Adipocyte (in vitro differentiated cells): ENCODE measurements at places on chromosomes 7 and 10.

DNA sequence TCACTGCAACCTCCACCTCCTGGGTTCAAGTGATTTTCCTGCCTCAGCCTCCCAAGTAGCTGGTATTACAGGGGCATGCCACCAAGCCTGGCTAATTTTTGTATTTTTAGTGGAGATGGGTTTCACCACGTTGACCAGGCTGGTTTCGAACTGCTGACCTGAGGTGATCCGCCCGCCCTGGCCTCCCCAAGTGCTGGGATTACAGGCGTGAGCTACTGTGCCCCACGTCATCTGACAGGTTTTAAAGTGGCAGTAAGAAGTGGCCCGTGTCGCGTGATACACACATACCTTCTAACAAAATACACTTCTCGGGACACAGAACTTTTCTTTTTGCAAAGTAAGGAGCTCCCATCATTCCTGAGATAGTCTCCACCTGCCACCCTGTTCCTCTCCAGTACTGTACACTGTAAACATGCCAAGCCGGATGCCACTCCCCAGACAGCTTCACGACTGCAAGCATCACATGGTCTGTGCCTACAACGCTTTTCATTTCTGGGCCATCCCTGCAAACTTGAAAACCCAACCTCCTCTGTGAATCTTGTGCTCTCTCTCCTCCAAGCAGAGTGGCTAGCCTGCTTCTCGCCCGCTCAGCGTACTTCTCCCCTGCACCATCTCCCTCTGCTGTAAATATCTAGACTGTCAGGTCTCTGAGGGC lies 256.3 kb upstream of the KLF14 start:
- no peak for DNase-seq

GRCh38 chr7:18530224-18531179 lies 35.0 kb downstream of the HDAC9 start:
- no peak for DNase-seq

DNA sequence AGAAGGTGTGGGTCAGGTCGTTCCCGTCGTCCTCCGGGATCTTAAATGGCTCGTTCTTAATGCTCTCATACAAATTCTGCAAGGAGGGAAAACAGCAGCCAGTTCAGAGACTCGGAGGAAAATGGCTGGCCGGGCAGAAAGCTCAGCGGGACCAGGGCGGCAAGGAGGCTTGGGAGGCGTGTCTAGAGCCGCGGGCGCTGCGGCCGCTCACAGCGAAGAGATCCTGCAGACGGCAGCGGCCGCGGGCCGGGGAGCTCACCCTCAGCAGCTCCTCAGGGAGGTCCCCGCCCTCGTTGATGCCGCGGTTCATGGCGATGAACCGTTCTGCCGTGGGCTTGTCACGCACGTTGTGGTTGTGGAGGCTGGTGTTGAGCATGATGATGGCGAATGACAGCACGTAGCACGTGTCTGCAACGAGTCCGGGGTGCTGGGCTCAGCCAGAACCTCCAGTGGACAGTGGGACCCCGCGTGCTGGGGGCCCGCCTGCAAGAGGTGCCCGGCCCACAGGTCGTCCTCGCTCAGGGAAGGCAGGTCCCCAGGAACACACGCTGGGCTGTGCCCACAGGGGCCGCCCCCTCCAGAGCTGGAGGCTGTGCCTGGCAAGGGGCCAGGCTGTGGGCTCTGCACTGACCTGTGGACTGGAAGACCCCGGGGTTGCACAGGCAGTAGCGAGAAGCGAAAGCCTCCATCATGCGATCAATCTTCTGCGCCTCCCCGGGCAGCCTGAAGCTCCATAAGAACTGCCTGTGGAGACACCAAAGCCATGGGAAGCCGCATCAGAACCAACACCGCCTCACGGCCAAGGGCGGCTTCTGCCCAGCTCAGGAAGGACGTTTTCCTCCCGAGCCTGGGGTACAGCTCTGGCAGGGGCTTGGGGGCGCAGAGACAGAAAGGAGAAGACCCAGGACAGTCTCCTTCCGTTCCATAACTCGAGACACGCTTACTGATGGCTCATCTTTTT lies 101.6 kb downstream of the CYTH3 start:
- no peak for DNase-seq

GRCh38 chr10:24518981-24519597 lies 204.6 kb downstream of the ARHGAP21 start:
- DNase-seq: peak; percentile 91

DNA sequence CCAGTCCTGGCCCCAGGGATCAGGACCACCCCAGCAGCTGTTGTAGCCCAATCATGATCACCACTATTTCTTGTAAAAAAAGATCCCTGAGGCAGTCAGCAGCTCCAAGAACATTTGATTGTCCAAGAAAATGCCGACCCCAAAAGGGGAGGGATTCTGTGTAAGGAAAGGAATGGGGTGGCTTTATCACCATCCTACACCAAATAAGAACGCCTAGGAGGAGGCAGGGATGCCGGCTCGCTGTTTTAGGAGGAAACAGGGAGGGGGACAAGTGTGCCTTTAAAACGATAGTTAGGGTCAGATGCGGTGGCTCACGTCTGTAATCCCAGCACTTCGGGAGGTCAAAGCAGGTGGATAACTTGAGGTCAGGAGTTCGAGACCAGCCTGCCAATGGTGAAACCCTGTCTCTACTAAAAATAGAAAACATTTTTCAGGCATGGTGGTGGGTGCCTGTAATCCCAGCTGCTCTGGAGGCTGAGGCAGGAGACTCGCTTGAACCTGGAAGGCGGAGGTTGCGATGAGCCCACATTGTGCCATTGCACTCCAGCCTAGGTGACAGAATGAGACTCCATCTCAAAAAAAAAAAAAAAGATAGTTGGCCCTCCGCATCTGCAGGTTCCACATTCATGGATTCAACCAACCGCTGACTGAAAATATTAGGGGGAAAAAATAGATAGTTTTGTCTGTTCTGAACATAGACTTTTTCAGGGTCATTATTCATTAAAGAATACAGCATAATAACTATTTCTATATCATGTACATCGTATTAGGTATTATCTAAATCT lies 63.6 kb downstream of the PDIA4 start:
- DNase-seq: no peak

DNA sequence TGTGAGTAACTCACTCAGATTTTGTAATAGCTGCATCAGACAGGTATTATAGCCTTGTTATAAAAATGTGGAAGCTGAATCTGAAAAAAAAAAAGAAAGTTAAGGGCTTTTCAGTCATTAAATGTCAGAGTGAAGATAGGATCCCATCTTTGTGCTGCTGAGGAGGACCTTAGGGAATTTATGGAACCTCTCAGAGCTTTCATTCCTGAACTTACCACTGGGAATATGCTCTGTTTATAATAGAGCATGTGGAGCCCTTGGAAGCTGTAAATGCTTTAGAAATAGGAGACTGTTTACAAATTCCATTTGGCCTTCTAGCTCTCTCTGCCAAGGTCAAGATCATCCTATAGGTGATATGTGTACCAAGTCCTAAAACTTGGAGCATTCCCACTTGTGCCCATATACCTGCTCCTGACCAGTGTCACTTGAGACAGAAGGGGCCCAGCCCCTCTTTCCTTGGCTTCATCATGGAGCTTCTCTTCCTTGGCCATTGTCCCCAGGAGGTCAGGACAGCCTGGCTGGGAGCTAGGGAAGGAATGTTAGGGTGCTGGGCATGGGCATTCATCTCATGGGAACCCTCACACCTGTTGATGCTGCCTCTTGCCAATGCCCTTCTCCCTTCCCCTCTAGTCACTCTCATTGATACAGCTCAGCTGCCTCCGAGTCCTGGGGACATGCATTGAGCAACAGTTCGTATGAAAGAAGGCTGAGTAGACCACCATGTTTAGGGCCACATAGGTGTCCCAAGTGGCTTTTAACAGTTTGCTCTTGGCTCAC lies 105.3 kb downstream of the LRRC18 start:
- DNase-seq: no peak

DNA sequence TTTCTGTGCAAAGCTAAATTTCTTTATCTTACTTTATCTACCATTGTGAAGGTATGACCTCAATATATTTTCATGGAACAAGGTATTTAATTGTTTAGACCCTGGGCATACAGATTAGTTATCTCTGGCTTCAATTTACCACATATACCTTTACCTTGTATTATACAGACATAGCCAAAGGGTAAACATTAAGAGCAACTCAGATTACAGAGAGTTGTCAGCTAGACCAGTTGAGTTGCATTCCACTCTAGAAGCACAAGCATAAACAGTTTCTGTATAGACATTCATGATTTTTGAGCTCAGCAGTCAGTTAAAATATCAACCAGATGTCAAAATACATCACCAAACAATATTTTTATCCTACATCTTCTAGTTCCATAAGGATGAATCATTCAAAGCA lies 857.3 kb upstream of the ZWINT start:
- DNase-seq: no peak

GRCh38 chr7:15820319-15820718 lies 133.8 kb upstream of the MEOX2 start:
- DNase-seq: no peak

DNA sequence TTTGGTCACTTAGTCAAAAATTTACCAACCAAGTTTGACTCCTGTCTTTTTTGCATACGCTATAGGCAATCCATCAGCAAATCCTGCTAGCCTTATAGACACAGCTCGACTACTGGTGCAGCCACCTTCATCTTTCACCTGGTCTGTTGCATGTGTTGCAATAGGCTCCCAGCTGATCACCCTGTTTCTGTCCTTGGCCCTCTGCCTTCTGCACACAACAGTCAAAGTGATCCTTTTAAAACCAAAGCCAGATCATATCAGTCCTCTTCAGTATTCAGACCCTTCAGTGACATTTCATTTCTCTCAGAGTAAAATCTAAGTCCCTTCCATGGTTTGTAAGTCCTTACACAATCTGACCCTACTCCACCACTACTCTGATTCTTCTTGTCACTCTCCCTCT lies 10.9 kb upstream of the CDK6 start:
- DNase-seq: no peak

GRCh38 chr10:118978316-118978997 lies 51.1 kb upstream of the NANOS1 start:
- no peak for DNase-seq

- no peak for DNase-seq
Observed at GRCh38 chr10:132202070-132202970, 15.6 kb downstream of the DPYSL4 start.

- DNase-seq: no peak
Observed at GRCh38 chr10:77819210-77820112, 107.1 kb downstream of the DLG5 start.

- DNase-seq: peak; percentile 83
Observed at GRCh38 chr7:5693529-5693928, 87.9 kb downstream of the RNF216 start.

DNA sequence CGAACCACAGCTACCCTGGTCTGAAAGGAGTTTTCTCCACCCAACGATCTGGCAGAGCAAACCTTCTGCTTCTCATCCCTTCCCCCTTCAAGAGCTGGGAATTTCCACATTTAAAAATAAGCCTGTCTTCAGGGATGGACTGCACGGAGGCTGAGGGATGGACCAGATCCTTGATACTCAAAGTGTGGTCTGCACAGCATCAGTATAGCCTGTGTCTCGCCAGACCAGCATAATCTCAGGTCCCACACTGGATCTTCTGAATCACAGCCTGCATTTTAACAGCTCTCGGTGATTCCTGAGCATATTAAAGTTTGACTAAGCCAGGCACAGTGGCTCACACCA lies 7.1 kb downstream of the KCNMA1 start:
- DNase-seq: no peak

- no peak for DNase-seq
Observed at GRCh38 chr7:130345136-130345535, 520 bp downstream of the CPA5 start.

DNA sequence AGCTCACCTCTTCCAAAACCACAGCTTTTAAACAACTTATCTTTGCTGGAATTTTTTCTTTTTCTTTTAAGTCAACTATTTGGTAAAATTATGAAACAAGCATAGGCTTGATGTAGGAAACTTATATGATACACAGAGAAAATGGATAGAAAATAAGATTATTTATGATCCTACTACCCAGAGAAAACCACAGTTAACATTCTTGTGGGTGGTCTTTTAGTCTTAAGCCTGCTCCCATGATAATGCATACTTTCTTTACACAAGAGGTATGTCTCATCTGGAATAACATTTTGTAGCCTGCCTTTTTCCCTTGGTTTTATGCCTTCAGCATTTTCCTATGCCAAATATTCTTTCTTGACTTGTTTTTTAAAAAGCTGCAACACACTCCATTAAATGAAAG lies 21.4 kb downstream of the PLPP4 start:
- no peak for DNase-seq

DNA sequence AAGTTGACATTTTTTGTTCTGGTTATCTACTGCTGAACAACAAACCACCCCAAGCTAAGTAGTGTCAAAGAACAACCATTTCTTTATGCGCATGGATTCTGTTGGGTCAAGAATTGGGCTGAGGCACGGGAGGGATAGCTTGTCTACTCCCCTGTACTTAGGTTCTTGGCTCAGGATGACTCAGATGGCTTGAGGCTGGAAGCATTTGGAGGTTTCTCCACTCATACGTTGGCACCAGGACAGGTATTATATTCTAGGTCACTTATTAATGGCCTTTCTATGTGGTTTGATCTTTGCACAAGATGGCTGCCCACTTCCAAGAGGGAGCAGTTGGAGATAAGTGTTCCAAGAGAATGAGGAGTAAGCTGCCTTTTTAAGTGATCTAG lies 11.8 kb upstream of the TFAM start:
- DNase-seq: no peak

- DNase-seq: no peak
Observed at GRCh38 chr10:12556039-12556438, 206.7 kb downstream of the CAMK1D start.

DNA sequence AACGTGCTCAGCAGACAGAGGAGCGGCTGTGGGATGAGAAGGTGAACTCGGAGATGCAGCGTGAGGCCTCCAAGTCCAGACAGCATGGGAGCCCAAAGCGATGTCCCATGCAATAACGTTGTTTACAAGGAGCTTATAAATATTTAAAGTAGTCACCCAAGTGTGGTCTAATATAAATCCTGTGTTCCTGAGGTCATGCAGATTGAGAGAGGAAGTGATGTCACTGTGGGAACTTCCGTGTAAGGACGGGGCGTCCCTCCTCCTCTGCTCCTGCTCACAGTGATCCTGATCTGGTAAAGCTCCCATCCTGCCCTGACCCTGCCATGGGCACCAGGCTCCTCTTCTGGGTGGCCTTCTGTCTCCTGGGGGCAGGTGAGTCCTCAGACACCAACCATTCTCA lies 94.7 kb upstream of the PRSS58 start:
- DNase-seq: no peak
